ENCODE measurements at places on chromosomes 12 and 14.
A peak's percentile ranks its signal among the peaks of the same experiment; 100 is the strongest.

DNA sequence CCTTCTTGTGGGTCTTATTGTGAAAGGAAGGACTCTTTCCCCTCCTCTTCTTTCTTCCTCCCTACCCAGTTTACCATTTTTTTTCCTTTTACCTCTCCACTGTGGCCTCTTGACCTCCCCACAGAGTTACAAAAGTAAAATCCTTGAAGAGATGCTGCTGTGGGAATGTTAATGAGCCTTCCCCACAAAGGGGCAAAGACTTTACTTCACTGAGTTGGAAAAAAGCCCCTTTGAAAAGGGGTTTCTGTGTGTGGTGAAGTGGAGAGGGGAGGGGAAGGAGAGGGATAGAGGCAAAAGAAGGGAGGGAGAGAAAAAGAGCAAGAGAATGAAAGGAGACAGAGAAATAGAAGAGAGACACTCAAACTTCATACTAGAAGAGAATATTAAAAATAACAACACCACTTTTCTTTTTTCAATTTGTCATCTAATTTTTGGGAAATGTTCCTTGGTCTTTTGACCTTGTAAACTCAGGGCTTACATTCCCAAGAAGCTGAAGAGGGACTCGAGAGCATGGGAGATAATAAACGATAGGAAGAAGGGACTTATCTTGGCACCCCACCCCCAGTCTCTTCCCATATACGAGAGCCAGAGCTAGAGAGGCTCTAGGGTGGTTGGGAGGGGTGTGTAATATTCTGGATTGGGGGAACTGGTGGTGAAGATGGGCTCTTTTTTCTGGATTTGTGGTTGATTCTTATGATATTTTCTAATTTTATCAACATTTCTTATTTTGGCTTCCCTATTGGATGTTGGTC is 13.2 kb upstream of the SALL2 start:
- DNase-seq: no peak

GRCh38 chr12:4196805-4197420 is 76.6 kb upstream of the CCND2 start:
- no peak for DNase-seq

- no peak for DNase-seq
Measured at GRCh38 chr12:29041621-29042020, 107.5 kb upstream of the FAR2 start.

DNA sequence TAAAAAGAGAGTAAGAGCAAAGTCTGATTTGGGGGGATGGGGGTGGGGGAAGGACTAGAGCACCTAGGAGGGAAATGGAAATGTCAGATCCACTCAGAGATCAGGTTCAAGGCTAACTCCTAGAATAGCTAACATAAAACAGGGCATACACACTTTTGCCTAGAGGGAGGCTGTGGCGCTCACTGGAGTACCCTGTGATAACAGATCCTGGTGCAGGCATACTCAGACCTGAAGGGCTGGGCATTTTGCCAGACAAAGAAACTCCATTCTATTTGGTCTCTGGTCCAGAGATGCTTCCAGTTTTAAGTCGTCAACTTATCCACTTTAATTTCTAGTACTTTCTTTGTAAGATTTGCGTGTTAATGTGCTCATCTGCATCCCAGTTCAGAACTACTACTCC is 5.8 kb downstream of the CTDSP2 start:
- no peak for DNase-seq

DNA sequence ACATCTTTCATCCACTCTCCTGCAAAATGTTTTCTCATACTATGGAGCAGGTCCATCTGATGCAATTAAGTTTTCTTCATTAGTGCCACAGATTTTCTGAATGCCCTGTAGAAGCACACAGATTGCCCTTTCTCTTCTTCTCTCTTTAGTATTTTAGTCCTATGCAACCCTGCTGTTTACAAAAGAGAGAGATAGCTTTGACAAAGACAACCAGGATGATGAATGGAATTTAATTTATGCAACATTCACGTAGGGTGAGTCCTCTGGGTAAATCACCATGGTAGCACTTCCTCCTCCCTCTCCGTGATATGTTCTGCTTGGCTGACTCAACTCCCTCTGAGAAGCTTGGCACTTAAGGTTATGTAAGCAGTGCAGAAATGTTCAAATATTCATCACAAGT is 400.9 kb upstream of the PDE3A start:
- no peak for DNase-seq

- no peak for DNase-seq
Measured at GRCh38 chr14:51638071-51638944, 13.4 kb upstream of the FRMD6 start.

DNA sequence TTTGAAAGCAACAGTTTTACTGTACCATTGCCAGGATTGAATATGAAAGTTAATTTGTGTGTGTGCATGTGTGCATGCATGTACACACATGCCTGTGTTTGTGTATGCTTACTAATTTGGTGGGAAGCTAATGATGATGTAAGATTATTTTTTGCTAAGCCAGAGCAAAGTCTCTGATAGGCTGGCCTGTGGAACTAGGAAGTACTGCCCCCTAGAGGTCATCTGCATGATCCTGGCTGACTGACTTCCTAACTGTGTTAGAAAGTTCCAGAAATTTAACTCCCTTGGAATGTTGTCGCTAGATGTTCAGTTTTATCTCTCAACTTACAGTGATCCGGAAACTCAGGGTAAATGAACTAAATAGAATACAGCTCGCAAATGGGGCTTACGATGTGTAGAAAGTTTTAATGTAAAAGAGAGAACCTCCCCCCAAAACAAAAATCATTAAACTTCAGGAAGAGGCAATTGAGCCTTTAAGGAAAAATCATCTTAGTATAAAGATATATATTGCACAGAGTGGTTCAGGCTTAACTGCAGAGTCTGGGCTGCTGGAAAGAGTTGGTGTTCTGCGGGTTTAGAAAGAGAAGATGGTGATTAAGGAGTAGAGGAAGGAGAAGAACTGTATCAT is 34.3 kb upstream of the SLC38A1 start:
- peak; percentile 49 for DNase-seq

DNA sequence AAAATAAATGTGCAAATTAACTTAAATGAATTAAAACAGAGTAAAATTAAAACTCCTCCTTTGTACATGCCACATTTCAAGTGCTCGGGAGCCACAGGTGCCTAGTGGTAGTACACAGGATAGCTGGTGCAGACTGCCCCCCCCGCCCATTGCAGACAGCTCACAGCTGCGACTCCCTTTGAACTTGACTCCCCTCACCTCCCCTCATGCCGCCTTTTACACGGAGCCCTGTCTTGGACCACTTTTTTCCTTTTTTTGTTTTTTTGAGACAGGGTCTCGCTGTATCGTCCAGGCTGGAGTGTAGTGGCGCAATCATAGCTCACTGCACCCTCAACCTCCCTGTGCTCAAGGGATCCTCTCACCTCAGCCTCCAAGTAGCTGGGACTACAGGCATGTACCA is 11.5 kb downstream of the SETD1B start:
- DNase-seq: no peak

- no peak for DNase-seq
Measured at GRCh38 chr12:15171012-15171655, 50.1 kb downstream of the RERG start.

- no peak for DNase-seq
Measured at GRCh38 chr14:75979071-75979571, 2.7 kb downstream of the TGFB3 start.

DNA sequence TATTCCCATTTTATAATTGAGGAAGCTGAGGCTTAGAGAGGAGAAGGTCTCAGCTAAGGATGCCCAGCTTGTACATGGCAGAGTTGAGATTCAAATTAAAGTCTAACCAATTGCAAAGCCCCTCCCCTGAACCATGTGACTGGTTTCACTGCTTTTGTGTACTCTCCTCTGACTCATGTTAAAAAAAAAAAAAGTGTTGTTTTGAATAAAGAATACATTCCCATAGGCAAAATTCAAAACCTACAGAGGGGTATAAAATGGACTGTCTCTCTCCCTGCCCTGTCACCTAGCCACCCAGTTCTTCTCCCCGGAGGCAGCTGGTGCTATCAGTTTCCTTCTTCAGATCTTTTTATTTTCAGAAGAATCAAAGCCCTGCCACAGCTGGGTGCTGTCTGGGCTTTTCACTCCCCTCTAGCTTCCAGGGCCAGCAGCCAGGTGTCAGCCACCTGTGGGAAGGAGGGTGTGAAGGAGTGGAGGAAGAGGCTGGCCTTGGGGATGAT is 5.4 kb downstream of the PSMD9 start:
- no peak for DNase-seq

GRCh38 chr12:3269594-3269993 is 192.4 kb downstream of the TSPAN9 start:
- no peak for DNase-seq

- DNase-seq: no peak
Measured at GRCh38 chr12:117825827-117826226, 143.0 kb downstream of the KSR2 start.

GRCh38 chr12:66879409-66879808 is 200.5 kb upstream of the GRIP1 start:
- DNase-seq: no peak

- no peak for DNase-seq
Measured at GRCh38 chr12:1826401-1826800, 6.0 kb downstream of the LRTM2 start.

GRCh38 chr14:36424478-36425102 is 95.4 kb downstream of the NKX2-1 start:
- no peak for DNase-seq

DNA sequence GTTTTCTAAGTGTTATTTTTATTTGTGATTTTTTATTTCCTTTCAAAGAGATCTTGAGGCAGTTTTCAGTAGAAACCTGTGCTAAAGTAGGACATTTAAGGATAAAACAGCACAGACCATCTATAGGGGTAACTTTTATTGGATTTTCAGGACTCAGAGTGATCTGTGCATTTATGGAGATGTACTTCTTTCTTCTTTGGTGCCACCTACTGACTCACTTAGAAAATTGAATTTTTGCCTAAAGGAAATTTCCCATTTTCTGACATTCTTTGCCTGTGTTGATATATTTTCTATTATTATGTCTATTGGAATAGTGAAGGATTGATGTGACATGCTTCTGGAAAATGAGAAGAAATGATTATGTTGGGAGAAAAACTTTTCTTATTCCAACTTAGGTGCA is 113.0 kb downstream of the UNC79 start:
- DNase-seq: no peak

DNA sequence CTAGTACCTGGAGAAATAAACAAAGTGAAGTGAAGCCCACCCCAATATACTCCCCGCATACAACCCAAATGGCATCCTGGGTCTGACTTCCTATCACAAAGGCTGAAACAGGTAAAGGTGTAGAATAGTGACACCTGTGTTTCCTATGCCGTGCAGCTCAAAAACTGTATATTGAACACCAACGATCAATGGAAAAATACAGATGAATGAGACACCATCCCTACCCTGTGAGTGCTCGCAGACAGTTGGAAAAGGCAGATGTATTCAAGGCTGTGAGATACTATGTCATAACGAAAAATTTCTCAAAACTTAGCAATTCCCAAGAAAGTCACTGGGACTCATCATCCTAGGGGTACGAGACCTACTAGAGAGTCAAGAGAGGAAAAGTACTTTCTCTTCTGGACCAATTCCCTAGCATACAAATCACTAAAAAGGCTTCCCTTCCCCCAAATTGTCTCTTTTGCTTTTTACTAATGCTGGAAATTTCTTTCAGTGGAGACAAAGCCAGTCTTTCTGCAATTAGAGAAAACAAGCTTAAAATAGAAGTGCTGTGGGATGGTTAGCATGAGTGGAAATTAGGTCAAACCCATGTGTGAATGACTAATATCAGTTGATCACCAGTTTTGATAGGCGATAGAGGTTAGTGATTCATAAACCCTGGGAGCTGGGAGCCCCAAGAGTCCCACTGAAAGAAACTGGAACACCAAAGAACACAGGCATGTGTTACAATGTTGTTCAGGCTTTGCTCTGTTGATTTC is 249.7 kb downstream of the SPTSSA start:
- no peak for DNase-seq

- no peak for DNase-seq
Measured at GRCh38 chr12:28209782-28210181, 19.5 kb downstream of the CCDC91 start.

DNA sequence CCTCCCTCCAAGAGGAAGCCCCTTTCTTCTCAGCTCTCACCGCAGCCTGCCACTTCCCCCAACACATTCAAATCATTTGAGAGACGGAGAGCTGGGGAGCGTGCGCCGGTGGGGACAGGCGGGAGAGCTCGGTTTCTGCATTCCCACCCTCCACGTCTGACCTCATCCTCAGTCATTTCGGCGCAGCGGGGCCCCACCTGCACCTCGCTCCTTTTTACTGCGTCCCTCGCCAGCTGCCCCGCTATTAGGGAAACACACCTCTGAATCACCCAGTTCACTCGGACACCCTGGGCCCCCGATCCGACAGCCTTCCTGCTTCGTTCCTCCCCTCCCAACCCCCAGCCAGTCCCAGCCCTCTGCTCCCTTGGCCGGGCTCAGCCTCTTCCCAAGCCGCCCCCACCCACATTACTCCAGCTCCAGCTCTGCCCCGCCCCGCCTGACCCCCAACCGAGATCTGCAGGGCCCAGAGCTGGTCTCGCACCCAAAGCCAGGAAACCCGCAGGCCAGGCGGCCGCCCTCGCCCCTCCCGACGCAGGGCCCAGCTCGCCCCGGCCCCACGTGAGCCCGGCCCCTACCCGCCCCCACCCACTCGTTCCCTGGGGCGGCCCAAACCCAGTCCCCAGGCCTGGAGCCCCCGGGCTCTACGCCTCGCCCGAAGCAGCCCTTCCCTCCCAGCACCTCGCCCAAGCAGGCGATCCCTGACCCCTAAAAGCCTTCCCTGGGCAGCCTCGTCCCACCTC is 783 bp downstream of the CORO1C start:
- peak; percentile 30 for DNase-seq

DNA sequence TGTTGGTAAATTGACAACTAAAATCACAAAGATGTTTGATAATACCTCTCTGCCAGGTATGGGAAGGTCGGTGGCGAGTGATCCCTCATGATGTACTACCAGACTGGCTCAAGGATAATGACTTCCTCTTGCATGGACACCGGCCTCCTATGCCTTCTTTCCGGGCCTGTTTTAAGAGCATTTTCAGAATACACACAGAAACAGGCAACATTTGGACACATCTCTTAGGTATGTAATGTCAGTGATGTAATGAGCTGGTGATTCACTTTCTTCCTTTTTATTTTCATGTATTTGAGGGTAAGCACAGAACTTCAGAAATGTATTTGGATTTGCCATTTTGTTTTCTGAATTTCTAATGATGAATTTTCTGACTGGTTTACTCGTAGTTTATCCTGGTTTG is 42.6 kb upstream of the LRTM2 start:
- no peak for DNase-seq

- no peak for DNase-seq
Measured at GRCh38 chr12:90682398-90682797, 272.6 kb downstream of the CCER1 start.

DNA sequence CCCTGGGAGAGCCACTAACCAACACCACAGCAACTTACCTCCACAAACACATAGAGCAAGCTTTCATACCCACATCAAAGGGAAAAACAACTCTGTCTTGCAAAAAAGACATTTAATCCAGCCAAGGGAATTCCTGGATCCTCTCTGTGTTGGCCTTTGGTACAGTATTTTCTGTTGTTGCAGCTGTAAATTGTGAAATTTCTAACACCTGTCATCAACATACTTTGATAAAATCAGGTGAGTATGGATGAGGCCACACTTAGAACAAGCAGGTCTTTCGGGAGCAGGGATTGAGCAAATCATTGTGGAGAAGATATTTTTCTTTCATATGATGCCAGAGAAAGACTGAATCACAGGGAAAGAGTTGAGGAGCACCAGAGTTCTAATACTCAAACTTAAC is 89.3 kb downstream of the SPTSSA start:
- no peak for DNase-seq

GRCh38 chr12:130514149-130514551 is 176.5 kb downstream of the PIWIL1 start:
- no peak for DNase-seq

Measured in CMK (cell line).